ENCODE measurements at places on chromosomes 13 and 19.

DNA sequence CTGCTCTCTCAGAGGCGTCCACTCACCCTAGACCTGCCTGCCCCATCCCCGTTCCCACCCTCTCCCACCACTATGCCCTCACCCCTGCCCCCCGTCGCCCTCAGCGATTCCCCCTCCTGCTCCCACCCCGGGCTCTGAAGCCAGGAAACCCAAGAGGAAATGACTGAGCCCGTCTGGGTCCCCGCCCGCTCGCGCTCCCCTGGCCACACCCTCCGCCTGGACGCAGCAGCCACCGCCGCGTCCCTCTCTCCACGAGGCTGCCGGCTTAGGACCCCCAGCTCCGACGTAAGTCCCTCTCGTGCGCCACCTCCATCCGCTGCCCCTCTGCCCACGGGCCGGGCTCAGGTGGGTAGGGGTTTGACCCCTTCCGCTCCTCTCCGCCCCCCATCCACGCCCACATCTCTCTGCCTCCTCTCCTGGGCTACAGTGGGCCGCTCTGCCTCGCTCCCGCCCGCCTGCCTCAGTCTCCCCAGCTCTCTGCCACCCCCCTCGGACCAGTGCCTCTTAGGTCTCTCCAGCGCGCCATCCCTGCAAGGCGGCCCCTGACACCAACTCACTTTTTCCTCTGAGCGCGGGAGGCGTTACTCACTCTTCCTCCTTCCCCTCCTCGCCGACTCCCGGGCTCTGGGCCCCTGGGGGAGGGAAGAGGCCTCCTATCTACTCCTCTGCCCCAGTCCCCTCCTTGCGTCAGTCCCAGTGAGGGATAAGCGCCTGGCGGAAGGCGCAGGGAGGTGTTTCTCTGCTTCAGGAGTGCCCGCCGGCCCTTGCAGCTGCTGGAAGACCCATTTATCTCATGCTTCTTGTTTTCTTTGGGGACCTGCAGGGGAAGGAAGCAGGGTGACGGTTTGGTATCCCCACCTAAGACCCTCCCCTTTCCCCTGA is at the start of gene FXYD5:
Gene FXYD5 (plus strand): TSS at position 211 of the 882 bp plus-strand sequence. CDS start 816 bp downstream, outside the sequence.
- DNase-seq: peak; percentile 61

DNA sequence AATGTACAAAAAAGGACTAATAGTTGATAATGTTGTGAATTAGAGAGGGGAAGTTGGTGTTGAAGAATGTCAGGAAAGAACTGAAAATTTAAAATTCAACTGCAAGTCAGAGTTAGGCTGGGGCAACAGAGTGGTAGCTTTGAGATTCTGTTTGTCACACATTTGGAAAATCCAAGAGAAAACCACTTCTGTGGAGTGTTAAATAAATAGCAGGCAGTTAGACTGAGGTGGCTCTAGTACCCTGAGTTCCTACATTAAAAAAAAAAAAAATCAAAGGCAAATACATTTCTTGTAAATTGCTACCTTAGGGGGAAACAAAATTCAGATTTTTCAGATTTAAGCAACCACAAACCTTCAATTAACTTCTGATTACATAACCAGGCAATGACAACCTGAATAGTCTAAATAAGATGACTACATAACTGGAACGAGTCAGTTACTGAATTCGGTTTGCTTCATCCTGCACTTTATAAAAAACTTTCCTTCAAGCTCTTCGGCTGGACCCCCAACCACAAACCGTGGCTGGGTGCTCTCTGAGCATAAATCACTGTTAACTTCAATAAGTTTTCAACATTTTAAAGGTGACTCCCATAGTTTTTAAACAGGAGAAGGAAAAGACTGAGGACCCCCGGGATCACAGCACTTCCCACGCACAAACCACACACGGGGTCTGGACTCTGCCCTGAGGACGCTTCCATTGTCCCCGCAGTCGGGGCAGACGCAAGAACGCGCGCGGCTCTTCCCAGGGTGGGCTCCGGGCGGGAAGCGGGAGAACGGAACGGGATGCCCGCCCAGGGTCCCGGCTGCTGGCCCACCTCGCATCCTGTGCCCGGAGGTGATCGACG is 725 bp downstream of the ZNF682 start:
- no peak for DNase-seq

DNA sequence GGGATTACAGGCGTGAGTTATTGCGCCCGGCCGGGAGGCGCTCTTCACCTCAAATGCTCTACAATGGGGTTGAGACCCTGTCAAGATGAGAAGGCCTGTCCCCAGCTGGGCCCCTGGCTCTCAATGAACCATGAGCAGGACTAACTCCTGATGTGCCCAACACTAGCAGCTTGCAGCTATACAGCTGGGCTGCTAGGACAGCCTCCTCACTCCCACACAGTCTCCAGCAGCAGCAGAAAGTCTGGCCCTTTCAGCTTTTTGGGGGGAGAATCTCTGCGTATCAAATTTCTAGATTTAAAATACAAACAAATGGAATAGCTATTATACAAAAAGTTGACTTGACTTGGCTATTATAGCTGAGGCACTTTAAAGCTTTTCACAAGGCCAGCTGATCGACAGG is 30.2 kb downstream of the TMTC4 start:
- no peak for DNase-seq

GRCh38 chr13:46476174-46476573 is 76.8 kb upstream of the LRCH1 start:
- DNase-seq: no peak

- DNase-seq: no peak
Measured at GRCh38 chr13:49464621-49465325, 20.7 kb downstream of the SETDB2 start.

GRCh38 chr19:30064348-30064699 is 122.3 kb downstream of the URI1 start:
- no peak for DNase-seq

- no peak for DNase-seq
Measured at GRCh38 chr13:45339867-45340266, 1.1 kb downstream of the TPT1 start.

GRCh38 chr19:3784607-3785450 is 1.4 kb downstream of the MATK start:
- no peak for DNase-seq

- DNase-seq: no peak
Measured at GRCh38 chr13:75993823-75994222, 357.7 kb downstream of the LMO7 start.

DNA sequence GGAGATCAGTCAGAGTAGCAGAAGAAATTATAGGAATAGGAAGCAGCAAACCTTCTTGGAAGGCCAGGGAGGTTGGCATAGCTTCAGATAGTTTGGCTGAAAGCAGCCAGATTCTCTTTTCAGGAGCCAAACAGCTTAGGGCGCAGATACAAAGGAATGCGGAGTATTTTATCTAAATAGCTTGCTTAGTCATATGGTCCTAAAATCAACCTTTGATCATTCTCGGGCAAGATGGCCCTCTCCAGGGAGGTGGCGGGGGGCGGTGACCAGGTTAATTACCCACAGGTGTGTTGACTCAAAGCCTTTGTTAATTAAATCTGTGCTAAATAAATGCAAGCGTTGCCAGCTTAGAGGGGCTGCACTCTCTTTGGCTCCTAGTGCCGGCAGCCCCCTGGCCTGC is 12.5 kb upstream of the NCR1 start:
- DNase-seq: no peak

- no peak for DNase-seq
Measured at GRCh38 chr19:8466018-8466417, 21.2 kb downstream of the HNRNPM start.

GRCh38 chr19:16051254-16052025 is 24.9 kb upstream of the TPM4 start:
- DNase-seq: peak; percentile 35

GRCh38 chr13:99436686-99437416 is 64.4 kb upstream of the TM9SF2 start:
- DNase-seq: peak; percentile 87

DNA sequence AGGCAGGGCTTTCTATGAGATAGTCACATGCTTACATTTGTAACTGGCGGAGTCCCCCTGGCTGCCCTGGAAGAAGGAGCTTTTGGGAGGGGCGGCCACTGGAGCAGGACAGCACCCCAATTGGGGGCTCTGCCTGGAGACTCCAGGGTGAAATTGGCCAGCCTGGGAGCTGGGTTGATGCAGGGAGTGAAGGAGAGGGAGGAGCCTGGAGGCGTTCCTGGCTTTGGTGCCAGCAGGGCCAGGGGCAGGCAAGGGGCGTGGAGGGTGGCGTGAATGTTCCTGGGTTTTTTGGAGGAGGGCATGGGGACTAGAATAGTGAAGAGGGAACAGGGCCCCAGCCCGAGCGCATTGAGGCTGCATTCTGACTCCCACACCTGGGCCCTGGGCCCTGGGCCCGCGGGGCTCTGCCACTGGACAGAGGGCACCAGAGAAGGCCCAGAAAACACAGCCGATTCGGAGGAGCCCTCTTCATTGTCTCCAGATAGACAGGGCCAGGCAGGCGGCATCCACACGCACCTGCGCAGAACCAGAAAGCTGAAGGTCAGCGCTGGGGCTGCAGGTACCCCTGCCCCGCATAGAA is 29.5 kb downstream of the COMP start:
- DNase-seq: no peak

GRCh38 chr13:48510698-48511097 is 22.2 kb downstream of the RCBTB2 start:
- no peak for DNase-seq

- DNase-seq: no peak
Measured at GRCh38 chr13:45086484-45086883, 33.8 kb upstream of the GTF2F2 start.

DNA sequence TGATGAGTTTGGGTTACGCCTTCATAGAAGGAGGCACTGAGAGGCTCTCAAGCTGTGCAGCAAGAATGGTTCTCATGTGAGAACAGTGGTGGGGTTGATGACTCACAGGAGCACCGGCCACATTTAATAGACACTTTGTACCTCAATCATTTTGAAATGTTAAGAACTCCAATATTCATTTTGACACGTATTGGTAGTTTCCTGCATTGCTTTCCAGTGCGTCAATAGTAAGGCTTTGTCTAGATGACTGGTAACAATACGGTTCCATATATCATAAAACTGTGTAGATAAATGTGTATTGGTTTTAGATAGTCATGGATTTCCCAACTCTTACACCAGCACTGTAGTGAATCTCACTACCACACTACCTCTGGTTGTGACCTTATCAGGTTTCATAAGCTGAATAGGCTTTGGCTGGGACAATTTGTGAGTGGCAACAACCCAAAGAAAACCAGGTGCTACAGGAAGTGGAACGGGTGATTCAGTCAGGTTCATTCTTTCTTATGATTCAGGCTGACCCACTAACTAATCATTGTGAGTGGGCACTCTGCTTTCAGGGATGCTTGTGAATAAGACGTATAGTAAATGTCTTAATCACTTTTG is 362.6 kb downstream of the KLF5 start:
- no peak for DNase-seq

DNA sequence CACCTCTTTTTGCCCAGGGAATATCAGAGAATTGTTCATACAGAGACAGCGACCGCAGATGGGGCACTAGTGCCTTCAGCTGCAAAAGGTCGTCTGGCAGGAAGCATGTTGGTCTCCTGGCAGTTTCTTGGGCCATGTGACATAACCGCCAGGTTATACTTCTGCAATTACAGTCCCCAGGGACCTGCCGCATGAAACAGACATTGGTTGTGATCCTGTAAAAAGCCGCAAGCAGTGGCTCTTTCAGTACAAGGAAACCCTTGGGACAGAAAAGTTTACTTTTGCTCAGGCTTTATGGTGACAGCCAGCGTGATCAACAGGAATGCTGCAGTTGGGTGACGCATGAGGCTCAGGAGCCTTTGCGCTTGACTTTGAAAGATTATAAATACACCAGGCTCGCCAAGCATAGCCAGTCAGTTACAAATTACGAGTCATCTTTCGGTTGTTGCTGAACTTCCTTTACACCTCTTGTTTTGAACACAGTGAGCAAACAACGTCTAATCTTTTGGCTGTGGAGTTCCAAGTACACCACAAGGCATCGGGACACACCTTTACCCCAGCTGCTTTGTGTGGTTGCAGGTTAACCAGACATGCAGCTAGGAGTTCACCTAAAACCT is 50.5 kb upstream of the UBE2L5 start:
- DNase-seq: peak; percentile 66

- DNase-seq: no peak
Measured at GRCh38 chr13:93450191-93450621, 223.6 kb downstream of the GPC6 start.

DNA sequence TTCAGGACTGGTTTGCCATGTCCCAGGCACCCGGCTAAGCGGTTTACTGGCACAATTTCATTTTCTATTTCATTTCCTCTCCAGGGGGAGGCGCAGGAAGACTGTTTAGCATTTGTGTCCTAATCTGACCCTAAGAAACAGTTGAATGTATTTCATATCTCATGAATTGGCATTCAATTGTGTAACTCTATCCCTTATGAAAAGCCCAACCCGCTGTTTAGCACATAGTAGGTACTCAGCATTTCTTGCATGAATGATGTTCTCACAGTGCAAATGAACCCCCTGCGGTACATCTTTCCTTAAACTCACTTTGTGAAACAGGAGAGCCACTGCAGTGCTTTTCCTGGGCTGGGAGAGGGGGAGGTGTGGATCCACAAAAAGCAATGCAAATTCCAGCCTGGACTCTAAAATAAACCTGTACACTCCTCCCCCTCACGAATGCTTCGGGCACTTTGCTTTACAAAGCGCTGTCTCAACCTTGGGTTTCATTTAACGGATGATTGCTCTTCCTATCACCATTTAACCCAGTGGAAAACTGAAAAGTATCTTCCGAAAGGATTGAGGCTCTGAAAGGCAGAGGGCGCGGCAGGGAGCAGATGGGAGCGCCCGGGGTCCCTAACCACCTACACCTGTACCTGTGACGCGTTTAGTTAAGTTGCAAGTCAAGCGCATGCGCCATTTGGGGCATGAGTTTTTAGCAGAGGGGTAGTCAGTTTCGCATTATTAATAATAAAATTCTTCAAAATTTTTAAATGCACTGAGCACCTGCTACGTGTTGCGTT is 1.2 kb upstream of the EEF2 start:
- no peak for DNase-seq

DNA sequence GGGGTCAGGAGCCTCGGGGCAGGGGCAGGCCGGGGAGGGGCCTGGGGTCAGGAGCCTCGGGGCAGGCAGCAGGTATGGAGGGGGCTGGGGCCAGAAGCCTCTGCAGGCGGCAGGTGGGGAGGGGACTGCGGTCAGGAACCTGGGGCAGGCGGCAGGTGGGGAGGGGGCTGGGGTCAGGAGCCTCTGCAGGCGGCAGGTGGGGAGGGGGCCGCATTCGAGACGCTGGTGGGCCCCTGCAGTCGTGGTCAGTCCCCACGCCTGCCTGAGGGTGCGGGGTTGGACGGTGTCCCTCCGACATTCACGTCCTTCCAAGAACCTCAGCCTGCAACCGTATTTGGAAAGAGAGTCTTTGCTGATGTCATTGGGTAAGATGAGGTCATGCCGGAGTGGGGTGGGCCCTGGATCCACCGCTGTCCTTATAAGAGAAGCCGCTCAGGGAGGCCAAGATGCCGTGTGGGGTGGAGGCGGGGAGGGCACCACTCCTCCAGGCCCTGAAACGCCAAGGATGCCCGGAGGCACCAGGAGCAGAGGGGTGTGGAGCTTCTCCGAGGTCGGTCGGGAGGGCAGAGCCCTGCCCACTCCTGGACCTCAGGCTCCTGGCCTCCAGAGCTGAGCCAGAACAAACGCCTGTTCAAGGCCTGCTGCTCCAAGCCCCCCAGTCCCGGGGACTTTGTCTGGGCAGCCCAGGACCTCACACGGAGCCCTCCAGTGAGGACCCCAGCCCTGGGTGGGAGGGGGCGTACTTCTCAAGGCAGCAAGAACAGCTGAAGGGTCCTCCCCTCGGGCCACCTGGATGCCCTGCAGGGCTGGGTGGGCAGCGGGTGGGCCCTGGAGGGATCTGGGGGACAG is 30.1 kb downstream of the PIP5K1C start:
- no peak for DNase-seq

Data from T-helper 22 cell (primary cell).